Activated CD4-positive, alpha-beta T cell treated with anti-CD3 and anti-CD28 coated beads, Interleukin-2, amount 50 U/mL, for 1 hour (primary cell): ENCODE measurements at places on chromosomes 16 and 17.

- DNase-seq: no peak
These were observed 30.2 kb downstream of the PLD6 start for GRCh38 chr17:17175917-17176316.

- no peak for DNase-seq
These were observed at the start of gene NDRG4 for GRCh38 chr16:58499615-58500351. Gene NDRG4 (plus strand): TSS chr16:58500143. CDS start chr16:58500249, 106 bp downstream.

- no peak for DNase-seq
These were observed 213.4 kb downstream of the SLC39A11 start for GRCh38 chr17:72878975-72879660.

GRCh38 chr17:56737421-56738161 lies 96.1 kb downstream of the C17orf67 start:
- DNase-seq: no peak

- DNase-seq: no peak
These were observed 34.4 kb downstream of the CDRT15L2 start for GRCh38 chr17:20613905-20614304.

GRCh38 chr16:79400462-79401149 lies 199.9 kb downstream of the MAF start:
- no peak for DNase-seq

DNA sequence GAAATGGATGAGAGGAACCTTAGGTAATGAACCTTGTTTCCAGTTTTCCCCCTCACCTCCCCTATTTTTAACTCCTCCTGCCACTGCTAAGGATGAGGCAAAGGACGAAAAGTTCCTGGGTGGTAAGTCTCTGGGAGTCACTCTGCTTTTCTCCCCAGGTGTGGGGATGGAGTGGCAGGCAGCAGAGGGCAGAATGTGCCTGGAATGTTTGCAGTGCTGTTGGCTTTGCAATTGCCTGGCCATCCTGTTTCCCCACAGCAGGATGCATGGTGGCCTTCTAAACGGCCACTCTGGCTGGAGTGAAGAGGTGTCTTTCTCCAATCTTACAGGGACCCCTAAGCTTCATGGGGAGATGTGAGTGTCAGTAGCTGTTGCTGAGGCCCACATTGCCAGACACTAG lies 432.5 kb upstream of the ZFHX3 start:
- no peak for DNase-seq

DNA sequence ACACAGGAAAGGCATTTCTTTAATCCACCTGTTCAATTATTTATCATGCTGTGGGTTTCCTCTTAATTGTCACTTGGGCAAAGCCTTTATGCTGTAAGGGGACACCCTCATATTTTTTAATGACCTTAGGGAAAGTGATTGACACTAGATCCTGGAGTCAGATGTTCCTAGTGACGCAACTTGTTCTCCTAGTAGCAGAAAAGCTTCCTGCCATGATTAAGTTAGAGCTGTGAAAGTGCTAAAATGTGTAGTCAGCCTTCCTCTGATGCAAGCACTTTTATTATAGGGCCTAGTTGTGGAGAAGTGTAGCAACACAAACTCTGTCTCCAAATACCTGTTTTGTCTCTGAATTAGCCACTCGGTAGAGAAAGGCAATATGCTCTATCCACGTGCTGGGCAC lies 12.3 kb downstream of the TMEM100 start:
- DNase-seq: no peak

DNA sequence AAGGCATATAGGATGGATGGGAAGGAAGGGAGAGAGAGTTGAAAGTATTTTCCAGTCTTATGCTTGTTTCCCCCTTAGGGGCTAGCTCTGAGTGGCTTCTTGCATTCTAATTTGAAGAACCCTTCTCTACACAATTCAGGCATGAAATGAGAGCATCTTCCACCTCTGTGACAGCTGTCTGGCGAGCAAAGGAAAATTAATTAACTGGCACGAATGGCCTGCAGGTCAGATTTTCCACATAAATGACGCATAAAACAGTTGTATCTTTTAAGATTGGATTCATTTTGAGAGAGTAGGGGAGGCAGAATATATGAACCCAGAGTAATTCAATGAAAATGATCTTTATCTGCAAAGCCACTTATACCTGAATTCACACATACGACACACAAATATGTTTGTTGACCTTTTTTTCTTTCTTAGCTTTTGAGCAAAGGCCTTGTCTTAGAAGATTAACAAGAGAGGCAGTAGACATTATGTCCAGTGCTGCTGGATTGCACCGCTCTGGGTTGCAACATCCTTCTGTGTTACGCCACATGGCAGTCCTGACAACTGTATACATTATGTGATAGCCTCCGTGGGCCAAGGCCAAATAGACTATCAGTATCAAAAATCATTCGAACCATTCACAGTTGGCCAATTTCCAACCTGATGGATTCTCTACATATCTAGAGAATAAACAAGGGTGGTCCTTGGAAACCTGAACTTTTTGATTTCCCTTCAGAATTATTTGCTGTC lies 173.0 kb upstream of the GOT2 start:
- DNase-seq: no peak

DNA sequence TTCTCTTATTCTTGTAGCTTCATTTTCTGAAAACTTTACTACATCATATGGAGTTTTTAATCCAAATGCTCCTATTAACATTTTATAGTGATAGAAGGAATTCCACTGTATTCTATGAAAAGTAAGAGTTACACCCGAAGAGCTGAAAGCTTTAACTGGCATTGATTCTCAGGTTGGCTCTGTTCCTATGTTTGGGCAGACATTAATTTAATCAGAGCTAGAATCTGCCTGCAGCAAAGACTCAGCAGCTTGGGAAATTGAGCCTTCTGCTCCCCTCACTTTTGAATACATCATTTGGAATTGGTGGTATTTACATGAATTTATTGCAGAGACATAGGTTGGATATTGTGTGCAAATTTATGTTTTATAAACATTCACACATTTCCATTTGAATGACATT lies 1494.7 kb downstream of the CDH8 start:
- DNase-seq: no peak

DNA sequence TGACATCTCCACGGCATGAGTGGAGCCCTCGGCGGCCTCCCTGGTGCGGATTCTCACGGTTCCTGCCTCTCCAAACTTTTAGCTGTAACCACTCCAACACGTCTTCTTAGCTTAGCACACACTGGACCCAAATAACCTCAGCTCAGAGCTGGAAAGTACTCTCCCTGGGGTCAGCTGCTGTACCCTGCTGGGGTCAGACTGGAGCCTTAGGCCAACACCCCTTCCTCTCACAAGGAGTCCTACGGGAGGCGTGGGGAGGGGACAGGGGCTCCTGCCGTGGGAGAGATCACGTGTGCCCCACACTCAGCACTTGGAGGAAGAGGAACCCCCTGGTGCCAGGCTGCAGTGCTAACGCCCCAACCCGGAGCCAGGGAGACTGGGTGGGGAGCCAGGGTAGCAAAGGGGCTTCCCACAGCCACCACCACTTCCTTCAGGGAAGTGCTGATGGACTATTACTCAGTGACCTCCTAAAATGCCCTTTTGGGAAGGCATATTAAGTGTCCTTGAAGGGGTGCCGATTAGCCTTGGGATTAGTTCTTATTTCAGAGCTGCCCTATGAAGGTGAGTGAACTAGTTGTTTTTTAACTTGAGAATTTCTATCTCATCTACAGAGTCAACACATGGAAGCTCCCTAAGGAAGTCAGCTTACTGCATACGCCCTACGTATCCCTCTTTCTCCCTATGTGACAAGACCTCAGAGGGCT lies 124.0 kb downstream of the HIC1 start:
- DNase-seq: no peak

- DNase-seq: no peak
These were observed 23.9 kb downstream of the TMEM11 start for GRCh38 chr17:21190078-21190477.

DNA sequence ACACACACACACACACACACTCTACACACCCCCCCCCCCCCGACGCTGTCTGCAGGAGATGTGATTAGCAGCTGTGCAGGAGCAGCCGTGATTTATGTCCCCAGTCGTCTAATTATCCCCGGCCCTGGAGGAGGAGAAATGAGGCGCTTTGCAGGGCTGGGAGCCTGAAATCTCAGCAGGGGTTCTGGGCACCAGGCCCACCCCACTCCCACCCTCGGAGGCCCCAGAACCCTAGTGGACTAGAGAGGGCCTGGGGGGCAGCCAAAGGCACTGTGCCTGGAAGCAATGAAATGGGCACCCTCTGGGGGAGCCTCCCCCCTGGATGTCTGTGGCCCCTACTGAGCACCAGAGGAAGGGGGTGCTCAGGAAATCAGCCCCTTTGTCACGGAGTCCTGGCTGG lies 134.2 kb upstream of the CIBAR2 start:
- no peak for DNase-seq
